ENCODE measurements at places on chromosomes 13 and 19. TPM values are rescaled to one million over a fixed set of nuclear protein-coding genes. Genes with fewer than 3 reads are reported as not detected.

DNA sequence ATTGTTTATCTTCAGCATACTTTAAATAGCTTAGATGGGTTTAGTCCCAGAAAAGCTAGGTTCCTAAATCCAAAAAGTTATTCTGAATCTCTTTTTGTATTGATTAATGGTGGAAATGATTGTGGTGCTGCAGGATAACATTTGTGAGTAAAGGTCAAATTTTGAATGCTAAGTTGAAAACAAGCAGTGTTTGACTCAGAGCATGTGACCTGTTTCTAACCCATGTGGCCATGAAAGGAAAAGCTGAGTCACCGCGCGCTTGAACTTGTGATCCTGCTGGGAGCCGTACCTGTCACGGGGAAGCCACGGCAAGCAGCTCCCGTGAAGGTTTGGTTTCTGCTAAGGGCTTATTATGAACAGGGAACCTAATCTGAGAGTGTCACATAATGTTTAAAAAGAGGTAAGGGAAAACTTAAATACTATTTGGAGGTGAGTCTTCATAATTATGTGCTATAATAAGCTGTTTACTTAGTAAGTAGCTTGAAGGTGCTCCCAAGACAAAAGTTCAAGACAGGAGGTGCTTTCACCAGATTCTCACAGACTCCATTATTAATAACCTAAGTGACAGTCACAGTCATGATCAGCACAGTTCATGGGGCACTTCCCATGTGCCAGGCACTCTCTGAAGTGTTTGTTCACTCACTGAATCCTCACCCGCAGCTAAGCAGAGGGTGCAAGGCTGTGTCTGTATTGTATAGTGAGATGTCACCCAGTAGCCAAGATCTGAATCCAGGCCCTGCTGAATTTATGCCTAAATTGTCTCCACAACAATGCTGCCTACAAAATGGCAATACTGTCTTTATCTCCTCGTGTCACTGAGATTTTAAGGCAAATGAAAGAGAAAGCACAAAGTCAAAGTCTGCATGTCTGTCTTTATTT lies 286.5 kb downstream of the MYO16 start:
- no peaks in the 10 kb centered on the region for H3K36me3 ChIP-seq
- no peaks in the 10 kb centered on the region for H3K27me3 ChIP-seq
- H3K4me1 ChIP-seq: peaks cover 49% of the 10 kb centered on the region
- peak; percentile 46 for DNase-seq

- no peak overlapping the region for H3K4me3 ChIP-seq
- no peak for DNase-seq
- H3K27me3 ChIP-seq: peaks cover 9% of the 10 kb centered on the region
- peak overlapping the region; percentile 14 for H3K27ac ChIP-seq
- H3K4me1 ChIP-seq: no peaks in the 10 kb centered on the region
Measured at GRCh38 chr13:25847635-25848626, 203.9 kb downstream of the SHISA2 start.

GRCh38 chr13:84864341-84864740 lies 934.9 kb downstream of the SLITRK6 start:
- no peaks in the 10 kb centered on the region for H3K27me3 ChIP-seq
- no peak for DNase-seq
- H3K4me1 ChIP-seq: no peaks in the 10 kb centered on the region

GRCh38 chr19:29324291-29324680 lies 111.3 kb upstream of the UQCRFS1 start:
- DNase-seq: no peak
- H3K36me3 ChIP-seq: no peaks in the 10 kb centered on the region
- no peak overlapping the region for H3K27ac ChIP-seq
- peaks cover 38% of the 10 kb centered on the region for H3K27me3 ChIP-seq

DNA sequence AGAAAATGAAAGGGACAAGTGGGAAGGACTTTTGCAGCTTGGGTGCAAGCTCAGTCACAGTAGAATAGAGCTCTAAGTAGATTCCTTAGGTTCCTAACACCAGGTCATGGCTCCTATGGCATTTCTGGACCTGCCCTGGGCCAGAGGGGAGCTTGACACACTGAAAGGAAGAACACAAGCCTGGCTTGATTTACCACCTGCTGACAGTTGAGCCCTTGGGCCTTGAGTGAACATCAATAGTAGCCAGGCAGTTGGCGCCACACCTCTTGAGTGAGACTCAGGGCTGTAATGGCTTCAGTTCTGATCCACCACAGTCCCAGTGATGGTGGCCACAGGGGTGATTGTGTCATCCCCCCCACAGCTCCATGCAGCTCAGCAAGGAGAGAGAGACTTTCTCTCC lies 221.9 kb upstream of the PCDH17 start:
- no peak for DNase-seq
- H3K36me3 ChIP-seq: no peaks in the 10 kb centered on the region
- H3K4me1 ChIP-seq: no peaks in the 10 kb centered on the region
- no peak overlapping the region for H3K27ac ChIP-seq

The C1QTNF9B gene
- not detected for total RNA-seq

All from progenitor cell of endocrine pancreas (in vitro differentiated cells).